WERI-Rb-1 (cell line): ENCODE measurements at places on chromosomes 1 and 21.

- DNase-seq: no peak
Measured at GRCh38 chr1:156246781-156247459, 936 bp downstream of the PAQR6 start.

- DNase-seq: no peak
Measured at GRCh38 chr1:218351391-218352074, 6.4 kb downstream of the TGFB2 start.

GRCh38 chr1:154874465-154874864, 4.4 kb upstream of the KCNN3 start:
- DNase-seq: no peak

DNA sequence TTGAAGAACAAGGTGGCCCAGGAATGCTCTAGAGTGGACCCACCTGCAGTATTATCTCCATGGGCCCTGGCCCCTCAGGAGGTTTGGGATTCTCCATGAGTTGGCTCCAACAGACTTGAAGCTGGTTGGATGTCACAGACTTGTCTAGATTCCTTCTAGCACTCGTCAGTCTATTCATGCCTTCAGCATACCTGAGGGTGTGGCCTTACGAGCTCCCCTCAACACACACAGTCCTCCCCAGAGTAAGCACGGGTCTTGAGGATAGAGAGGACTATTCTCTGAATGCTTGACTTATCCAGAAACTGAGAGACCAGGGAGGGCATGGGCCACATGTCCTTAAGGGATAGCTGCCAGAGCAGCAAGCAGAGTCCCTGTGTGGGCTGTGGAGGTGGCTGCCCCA, 45.9 kb upstream of the COL6A1 start:
- DNase-seq: no peak

- DNase-seq: no peak
Measured at GRCh38 chr1:212237651-212238050, 47.6 kb upstream of the PPP2R5A start.

DNA sequence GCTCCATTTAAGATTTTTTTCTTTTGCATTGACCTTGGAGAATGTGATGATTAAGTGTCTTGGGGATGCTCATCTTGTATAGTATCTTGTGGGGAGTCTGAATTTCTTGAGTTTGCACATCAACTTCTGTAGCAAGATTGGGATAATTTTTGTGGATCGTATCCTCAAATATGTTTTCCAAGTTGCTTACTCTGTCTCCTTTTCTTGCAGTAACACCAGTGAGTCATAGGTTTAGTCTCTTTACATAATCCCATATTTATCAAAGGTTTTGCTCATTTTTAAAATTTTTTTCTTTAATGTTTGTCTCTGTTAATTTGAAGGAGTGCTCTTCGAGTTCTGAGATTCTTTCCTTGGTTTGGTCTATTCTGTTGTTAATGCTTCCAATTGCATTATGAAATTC, 41.7 kb upstream of the ANGPTL1 start:
- DNase-seq: no peak

GRCh38 chr1:153220606-153221303, 3.4 kb downstream of the PRR9 start:
- peak; percentile 52 for DNase-seq
